HAP-1 (cell line): ENCODE measurements at places on chromosomes 7 and 10.

DNA sequence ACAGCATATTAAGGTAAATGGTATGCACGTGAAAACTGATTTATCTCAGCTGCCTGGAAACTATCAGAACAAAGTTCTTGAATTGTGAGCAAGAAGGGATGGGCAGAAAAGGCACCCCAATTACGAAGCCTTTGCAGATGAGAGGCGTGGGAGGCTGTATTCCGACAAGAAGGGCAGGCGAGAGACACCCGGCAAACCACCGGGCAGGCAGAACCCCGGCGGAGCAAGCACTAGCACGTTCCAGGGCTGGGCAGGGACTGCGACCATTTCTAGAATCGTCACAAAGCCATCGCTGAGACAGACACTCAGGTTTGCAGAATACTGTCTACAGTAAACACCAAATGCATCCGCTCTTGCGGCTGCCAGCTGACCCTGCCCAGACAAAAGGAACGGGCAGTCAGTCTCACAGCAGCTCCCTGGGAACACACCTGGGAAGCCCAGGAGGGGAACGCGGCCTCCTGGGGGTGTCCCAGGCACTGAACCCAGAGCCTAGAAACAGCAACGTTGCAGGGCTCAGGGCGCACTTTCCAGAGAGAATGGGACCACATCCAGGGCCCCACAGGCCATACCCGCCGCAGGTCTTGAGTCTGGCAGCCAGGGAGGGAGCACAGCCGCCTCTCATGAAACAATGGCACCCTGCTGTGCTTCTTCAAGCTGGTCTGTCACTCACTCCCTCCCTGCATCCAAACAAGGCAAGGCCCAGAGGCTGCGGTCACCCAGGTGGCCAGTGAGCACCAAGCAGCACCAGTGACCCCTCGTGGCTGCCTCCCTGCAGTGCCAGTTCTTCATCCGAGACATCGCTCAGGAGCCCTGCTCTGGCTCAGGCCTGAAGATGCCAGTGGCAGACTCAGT lies 261.9 kb downstream of the PTPRN2 start:
- DNase-seq, result no peak

GRCh38 chr7:99693427-99694200 lies 13.8 kb upstream of the CYP3A5 start:
- peak; percentile 18 for DNase-seq

GRCh38 chr7:148191391-148192065 lies 399.0 kb upstream of the C7orf33 start:
- no peak for DNase-seq

DNA sequence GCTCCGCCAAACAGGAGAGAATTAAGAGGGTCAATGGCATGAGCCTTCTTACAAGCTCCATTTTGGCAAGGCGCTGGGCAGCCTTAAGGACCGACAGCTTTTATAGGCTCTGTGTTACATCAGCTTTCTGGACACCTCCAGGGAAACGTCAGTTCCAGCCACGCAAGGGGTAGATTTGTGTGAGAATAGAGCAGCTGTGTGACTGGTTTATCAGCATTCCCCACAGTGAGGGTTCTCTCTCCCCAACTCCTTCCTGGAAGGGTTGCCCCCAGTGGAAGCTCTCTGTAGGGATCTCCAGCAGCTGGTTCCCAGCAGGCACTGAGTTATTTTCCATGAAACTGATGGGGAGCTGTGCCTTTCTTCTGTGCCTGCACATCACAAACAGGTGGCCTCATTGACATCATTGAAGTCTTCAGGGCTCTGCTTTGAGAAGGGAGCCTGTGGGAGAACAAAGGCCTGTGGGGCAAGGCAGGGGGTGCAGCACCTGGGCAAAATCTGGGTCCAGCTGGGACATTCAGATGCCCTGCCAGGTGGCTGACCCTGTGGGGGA lies at the start of gene CUZD1:
TSS of gene CUZD1 (minus strand) at position 75 of the 550 bp plus-strand sequence. CDS start at position 61, 14 bp downstream.
- DNase-seq, result no peak

DNA sequence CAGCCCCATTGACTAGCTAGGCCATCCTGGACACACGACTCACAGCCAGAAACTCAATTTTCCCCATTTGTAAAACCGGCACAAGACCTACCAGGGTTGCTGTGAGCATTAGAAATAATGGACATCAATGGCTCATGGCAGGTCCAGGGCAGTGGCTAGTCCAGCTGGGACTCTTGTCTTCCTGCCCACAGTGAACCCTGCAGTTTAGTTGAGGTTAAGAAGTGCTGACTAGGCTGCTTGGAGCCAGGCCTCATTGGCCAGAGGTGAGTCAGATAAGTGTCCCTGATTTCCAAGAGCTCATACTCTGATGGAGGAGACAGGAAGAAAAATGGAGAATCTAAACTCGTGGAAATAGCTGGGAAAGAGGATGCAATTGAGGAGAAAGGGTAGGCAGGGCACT lies 123.4 kb upstream of the ZNF92 start:
- DNase-seq, result no peak
